ENCODE measurements at places on chromosomes 1 and 21. TPM values are rescaled to one million over a fixed set of nuclear protein-coding genes. Genes with fewer than 3 reads are reported as not detected.

GRCh38 chr1:94339206-94339927 is 78.8 kb upstream of the ABCD3 start:
- DNase-seq: no peak

DNA sequence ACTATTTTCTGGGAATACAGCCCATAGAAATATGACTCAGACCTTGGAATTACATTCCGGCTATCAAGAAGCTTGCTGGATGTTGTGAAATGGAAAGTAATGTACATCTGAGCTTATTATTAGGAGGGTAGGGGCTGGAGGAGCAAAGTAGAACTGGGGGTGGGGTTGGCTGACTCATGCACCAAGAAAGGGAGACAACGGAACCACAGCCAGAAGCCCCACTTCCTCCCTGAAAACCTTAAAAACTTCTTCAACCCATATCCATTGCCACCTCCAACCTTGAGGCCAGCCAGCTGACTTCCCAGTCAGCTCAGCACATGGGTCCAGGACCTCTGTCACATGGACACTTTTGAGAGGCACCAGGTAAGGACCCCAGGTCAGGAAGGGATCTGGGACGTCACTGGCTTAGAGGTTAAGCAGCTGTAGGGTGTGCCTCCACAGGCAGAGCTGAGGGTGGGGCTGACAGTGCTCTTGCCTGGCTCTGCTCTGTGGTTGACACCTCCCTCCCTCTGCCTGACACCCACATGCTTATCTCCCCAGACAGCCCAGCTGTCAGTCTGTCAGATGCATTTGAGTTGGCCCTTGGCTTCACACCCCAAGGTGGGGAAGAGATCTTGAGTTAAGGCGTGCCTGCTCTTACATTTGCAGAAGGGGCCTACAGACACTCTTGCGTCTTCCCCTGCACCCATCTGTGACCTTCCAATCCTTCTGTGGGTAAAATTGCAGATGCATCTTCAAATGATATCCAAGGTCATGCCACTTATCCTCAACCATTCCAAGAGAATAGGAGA is 5.7 kb upstream of the ZNF683 start:
- DNase-seq: no peak

- DNase-seq: peak; percentile 51
These were observed 66.1 kb downstream of the TENT5C start for GRCh38 chr1:117671781-117672501.

DNA sequence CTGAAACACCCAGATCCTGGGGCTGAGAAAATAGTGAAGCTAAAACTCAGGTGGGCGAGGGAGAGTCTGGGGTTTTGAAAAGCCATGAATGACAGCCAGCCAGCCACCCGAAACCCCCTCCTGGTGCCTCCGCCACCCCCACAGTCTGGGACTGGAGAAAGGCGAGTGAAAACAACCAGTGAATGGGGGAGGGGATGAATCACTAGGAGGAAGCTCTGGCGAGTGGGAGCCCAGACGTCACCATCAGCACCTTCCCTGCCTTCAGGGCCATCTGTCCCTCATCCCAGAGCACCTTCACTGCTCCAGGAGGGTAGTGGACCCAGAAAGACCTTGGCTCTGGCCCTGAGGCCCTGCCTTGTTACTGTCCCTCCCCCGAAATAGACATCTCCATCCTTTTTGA is 9.2 kb downstream of the RORC start:
- no peak for DNase-seq

GRCh38 chr1:151494741-151495281 is 16.4 kb upstream of the CGN start:
- DNase-seq: no peak

DNA sequence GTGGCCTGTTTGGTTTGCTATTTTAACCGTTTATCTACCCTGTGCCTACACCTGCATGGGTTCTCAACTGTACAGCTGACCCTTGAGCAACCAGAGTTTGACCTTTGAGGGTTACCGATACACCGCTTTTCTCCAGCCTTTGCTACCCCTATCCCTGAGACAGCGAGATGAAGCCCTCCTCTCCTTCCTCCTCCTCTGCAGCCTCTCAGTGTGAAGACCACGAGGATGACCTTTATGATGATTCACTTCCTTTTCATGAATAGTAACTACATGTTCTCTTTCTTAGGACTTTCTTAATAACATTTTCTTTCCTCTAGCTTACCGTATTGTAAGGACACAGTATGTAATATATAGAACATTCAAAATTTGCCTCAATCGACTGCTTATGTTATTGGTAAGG is 14.5 kb upstream of the RNF187 start:
- no peak for DNase-seq

- DNase-seq: peak; percentile 74
These were observed 13.4 kb downstream of the KIF21B start for GRCh38 chr1:201009962-201010645.

GRCh38 chr1:8212580-8213031 is 105.3 kb upstream of the SLC45A1 start:
- no peak for DNase-seq

DNA sequence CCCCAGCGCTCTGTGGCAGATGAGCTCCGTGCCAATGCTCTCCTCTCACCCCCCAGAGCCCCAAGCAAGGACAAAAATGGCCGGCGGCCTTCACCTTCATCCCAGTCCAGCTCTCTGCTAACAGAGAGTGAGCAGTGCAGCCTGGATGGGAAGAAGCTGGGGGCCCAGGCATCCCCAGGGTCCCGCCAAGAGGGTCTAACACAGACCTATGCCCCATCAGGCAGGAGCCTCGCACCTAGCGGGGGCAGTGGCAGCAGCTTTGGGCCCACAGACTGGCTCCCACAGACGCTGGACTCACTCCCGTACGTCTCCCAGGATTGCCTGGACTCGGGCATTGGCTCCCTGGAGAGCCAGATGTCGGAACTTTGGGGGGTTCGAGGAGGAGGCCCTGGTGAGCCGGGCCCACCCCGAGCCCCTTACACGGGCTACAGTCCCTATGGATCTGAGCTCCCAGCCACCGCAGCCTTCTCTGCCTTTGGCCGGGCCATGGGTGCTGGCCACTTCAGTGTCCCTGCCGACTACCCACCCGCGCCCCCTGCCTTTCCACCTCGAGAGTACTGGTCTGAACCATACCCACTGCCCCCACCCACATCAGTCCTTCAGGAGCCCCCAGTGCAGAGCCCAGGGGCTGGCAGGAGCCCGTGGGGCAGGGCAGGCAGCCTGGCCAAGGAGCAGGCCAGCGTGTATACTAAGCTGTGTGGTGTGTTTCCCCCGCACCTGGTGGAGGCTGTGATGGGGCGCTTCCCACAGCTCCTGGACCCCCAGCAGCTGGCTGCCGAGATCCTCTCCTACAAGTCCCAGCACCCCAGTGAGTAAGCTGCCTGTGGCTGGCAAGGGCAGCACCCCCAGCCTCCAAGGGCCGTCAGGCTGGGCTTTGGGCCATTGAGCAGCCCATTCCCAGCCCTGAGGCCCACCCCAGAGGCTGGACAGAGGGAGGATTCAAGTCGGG is 8.7 kb downstream of the ZC3H12A start:
- no peak for DNase-seq

DNA sequence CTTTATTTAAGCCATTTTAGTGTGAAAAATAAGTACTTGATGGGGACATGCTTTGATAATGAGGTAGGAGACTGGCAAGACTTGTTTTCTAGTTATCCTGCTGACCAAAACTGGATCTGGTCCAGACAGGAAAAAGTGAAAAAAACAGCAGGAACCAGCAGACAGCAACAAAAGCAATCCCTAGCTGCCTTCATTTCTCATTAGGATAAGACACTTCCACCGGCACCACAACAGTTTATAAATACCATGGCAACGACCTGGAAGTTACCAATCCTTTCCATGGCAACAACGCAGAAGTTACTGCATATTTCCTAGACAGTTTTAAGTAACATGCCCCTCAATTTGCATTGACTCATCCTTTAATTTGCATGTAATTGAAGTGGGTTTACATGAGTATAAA is 993.8 kb upstream of the NCAM2 start:
- peak; percentile 28 for DNase-seq

- DNase-seq: no peak
These were observed 10.0 kb downstream of the PTPRF start for GRCh38 chr1:43540653-43541071.

DNA sequence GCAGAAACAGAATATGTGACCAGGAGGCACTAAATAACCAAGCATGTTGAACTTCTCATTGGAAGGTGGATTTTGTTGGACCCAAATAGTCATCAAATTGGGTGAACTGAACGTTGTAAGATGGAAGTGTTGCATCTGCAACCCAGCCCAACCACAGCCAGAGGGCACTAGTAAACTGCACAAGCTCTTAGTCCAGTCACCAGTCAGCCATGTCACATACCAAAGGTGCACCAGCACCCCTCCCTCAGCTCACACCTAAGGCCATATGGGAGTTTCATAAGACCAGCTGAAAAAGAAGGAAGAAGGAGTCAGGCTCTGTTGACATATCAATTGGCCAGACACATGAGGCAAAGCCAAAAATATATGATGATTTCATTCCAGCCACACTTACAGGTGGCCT is 481.7 kb upstream of the NR5A2 start:
- peak; percentile 41 for DNase-seq

GRCh38 chr1:12255913-12256312 is 26.1 kb downstream of the VPS13D start:
- no peak for DNase-seq

GRCh38 chr21:34795175-34795547 is 126.4 kb downstream of the CLIC6 start:
- DNase-seq: no peak

- DNase-seq: peak; percentile 51
These were observed 100.2 kb downstream of the SPATA46 start for GRCh38 chr1:162276493-162276892.

DNA sequence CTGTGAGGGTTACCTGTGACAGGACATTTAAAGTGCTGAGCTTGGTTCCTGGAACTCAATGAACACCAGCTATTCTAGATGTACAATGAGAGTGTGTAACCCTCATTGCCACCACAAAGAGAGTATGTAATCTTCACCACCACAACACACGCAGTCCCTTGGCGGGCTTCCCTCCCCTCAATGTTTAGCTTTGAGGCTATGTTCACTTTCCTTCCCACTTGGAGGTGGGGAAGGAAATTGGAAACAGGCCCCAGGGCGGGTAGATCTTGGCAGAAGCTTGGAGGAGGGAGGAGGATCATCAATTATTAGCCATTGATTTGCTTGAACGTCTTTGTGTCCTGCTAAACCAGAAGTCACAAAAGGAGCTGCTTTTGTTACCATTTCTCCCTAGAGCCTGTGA is 8.3 kb upstream of the COL16A1 start:
- DNase-seq: no peak

GRCh38 chr1:9317591-9318417 is 25.1 kb downstream of the SPSB1 start:
- DNase-seq: no peak

DNA sequence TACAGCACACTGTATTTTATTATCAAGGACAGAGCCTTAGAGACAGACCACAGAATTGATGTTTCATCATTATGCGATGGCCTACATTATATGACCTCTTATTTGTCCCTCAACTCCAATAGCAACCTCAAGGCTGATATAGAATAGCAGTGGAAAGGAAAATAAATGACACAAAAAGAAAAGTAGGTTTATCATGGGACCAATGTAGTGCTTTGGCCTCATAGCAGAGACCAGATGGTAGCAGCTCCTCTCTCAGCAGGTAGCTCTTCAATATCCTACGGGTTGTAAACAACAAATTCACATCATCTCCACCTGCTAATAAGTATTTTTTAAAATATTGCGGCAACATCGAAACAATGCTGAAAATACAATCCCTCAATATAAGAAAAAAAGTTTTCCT is 25.2 kb downstream of the ANP32E start:
- DNase-seq: no peak

- DNase-seq: no peak
These were observed 607.8 kb upstream of the ADGRL2 start for GRCh38 chr1:81192647-81193642.

- DNase-seq: no peak
These were observed 6.9 kb downstream of the TNFRSF1B start for GRCh38 chr1:12173631-12174121.

Gene HES2
- 2.1 TPM for polyA plus RNA-seq

Gene SPAG17
- 1.9 TPM for polyA plus RNA-seq

Gene FMOD
- polyA plus RNA-seq: 0.27 TPM

Gene UTS2
- polyA plus RNA-seq: not detected

Gene AJAP1
- polyA plus RNA-seq: not detected

Gene OR2M2
- polyA plus RNA-seq: not detected

Gene FCGR3A
- polyA plus RNA-seq: 0.10 TPM

Gene G0S2
- polyA plus RNA-seq: 8.2 TPM

Gene C1orf94
- 4.3 TPM for polyA plus RNA-seq

Measured in GM23338 (cell line).